ENCODE measurements at places on chromosomes 16 and 17.

- no peak for DNase-seq
These were observed 203.2 kb upstream of the WSCD1 start for GRCh38 chr17:5866978-5867377.

GRCh38 chr17:41762841-41763240 is 23.7 kb downstream of the JUP start:
- DNase-seq: no peak

DNA sequence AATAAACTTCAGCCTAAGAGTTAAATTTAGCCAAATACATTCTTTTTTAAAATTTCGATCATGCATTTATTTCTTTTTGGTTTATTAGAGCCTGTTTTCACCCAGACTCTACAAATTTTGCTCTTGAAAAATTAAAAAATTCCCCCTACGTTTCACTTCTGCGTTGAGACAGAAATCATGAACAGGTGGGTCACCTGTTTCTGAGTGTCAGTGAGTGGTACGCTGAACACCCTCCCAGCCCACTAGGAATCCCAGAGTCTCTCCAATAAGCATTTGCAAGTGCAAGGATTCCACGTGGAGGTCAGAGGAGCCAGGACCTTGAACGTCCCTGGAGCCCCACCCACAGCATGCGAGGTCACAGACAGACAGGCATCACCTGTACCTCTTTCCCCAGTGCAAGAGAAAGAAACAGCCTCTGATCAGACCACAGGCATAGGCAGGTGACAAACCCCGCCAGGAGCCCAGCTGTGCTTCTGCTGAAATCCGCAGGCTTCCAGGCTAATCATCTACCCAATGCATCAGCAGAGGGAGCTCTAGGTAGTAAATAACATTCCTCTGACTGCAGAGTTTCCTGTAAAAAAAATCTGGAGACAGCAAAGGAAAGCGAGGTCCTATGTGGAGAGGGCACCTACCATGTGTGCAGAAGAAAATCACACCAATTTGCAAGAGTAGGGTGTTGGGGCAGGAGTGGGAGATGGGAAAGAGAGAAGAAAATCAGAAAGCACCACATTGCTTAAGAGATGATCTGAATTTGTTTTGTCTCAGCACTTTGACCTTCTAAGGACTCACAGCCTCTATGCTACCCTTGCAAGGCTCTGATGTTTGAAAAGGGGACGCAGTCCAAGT is 5.9 kb upstream of the XYLT1 start:
- peak; percentile 48 for DNase-seq

DNA sequence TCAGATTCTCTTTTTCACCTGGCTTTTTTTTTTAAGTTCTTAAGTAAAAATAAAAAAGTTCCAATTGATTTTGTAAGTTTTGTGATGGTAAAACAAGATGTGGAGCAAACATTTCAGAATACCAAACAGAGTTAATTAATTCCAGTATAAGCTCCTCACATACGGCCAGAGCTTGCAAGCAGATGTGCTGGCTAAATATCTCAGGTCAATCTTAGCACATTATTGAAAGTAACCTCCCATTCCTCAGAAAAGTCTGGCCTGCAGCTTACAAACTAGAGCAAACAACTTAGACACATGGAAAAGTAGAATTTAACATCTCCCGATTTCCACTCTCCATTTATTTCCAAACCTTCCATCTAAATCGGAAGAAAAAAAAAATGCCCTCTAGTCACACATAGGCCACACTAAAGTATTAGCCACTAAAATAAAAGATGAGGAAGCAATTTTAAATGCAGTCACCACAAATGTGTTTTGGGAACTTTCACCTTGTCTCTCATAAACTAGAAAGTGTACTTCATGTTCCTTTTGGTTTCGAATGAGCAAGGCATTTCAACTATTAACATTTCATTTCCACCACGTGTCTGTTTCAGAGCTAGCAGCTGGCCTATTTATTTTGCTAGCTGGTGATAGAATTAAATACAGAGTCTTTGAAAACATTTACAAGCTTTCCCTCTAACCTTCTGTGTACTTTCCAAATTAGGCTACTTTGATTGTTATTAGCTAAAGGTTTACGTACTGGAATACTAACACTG is 143.3 kb downstream of the STX8 start:
- DNase-seq: no peak

GRCh38 chr17:1727876-1728630 is 3.5 kb downstream of the WDR81 start:
- DNase-seq: no peak

GRCh38 chr17:80796430-80796861 is 195.2 kb upstream of the CHMP6 start:
- no peak for DNase-seq

Data from HCEC 1CT (cell line).